ENCODE measurements at places on chromosomes 4 and X.

- no peak for DNase-seq
Observed at GRCh38 chrX:131671735-131672134, 127.9 kb downstream of the OR13H1 start.

GRCh38 chr4:175953960-175954521 lies 111.6 kb upstream of the WDR17 start:
- no peak for DNase-seq

DNA sequence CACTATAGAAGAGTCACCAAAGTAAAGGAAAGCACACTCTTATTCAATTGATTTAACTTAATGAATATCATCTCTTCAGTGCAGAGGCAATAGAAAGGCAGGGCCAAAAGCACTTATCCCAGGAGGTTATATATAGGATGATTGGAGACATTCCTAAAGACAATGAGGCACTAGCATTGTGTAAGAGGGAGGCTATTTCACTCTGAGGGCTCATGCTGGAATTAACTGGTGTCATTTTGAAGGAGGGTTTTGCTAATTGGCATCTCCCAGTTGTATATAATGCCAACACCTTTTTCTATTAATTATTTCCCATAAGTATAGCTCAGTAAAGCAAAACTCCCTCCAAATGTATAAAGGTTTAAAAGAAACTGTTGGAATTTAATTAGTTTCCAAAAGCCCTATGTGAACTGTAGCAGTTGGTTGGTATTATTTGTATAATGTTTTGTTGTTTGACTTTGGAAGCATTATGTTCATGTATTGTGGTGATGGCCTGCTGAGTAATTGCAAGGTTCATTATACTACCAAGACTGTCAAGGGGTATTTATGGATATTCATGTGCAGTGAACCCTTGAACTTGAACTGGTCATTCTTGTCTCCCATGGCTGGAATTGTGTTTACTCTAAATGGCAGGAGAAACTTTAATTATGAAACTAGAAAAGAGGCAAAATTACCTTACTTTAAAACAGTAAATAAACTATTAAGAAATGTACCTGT lies 270.3 kb downstream of the BMPR1B start:
- DNase-seq, result no peak

GRCh38 chr4:3341760-3342159 lies 48.9 kb downstream of the RGS12 start:
- no peak for DNase-seq

DNA sequence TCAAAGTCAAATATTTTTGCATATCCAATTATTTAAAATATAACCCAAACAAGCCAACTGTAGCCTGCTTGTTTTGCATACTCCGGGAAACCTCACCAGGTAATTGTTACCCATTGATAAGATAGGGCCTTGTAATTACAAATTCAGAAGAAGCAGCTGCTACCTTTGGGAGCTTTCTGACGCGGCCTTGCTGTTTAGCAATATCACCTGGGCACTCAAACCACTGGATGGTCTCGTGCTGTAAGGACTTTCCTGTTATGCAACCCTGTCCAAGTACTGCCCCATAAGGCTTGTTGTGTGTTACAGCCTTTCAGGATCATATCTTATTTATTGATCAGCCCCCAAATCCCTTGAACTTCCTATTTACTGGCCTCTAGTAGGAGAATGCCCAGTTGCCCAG lies 52.1 kb downstream of the HS3ST1 start:
- DNase-seq, result no peak
